Stimulated activated CD4-positive, alpha-beta T cell treated with anti-CD3 and anti-CD28 coated beads, Interleukin-15, amount 100 ng/mL, for 24 hours (primary cell): ENCODE measurements at places on chromosomes 1 and 21.

- DNase-seq, result peak; percentile 44
Measured at GRCh38 chr1:60978421-60979357, 103.7 kb upstream of the NFIA start.

DNA sequence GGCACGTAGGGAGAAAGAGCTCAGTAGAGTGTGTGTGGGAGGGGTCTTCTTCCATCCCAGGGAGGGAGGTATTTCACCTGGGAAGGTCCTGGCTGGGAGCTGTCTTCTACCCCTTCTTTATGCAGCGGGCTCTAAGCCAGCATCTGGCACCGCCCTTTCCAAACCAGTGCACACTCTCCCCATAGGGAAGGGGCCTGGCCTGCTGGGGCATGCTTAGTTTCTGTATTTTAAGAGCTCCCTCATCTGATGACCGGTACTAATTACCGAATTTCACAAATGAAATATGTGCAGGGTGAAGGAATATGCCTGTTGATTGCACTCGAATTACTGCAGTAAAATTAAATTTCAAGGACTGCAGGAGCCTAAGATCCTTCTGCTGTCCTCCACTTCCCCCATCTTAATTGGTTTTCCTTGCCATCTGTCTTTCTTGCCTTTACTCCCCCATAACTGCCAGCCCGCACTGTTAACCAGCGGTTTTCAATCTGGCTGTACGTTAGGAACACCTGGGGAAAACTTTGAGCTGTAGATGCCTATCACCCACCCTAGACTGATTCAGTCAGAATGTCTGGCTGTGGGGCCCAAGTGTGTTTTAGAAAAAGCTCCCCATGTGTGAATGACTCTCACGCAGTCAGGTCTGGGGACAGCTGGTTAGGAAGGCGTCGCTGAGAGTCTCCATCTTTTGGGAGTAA is 20.1 kb downstream of the GALNT2 start:
- DNase-seq, result no peak

DNA sequence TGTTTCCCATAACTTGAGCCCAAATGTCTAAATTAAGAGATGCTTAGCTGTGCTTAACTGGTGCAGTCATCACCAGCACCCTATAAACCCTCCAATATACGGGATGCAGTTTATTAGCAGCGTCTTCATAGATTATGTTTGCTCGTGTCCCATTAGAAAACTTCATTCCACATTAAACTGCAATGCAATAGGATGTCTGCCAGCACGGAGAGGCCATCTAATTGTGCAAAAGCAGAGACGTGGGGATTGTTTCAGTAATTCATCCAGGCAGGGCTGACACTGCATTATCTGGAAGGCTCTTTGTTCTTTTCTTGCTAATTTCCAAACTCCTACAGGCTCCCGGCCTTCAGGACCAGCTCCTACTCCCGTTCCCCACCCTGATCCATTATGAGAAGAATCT is 89.5 kb downstream of the CSMD2 start:
- no peak for DNase-seq

DNA sequence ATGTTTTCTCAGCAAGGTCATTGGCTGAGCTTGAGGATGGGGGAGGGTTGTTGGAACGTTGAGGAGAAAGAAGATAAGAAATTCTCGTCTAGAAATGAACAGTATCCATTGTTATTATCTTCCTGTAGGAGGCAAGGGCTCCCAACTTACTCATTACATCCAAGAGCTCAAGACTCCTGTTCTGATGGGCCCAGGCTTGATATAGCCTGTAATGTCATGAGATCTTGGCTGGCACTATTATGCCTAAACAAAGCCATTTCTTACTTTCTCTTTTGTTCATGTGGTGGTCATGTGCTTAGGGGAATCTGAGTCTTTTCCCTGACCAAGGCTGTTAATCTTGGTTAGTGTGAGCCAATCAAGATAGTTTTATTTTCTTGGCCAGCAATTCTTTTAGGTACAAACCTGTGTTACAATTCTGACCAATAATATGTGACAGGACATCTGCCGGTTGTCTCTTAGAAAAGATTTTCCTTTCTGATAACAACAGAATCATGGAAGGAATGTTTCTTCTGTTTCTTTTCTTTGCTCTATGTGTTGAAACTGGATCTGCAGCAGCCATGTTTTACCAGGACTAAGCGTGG is 15.2 kb upstream of the IGSF3 start:
- no peak for DNase-seq

DNA sequence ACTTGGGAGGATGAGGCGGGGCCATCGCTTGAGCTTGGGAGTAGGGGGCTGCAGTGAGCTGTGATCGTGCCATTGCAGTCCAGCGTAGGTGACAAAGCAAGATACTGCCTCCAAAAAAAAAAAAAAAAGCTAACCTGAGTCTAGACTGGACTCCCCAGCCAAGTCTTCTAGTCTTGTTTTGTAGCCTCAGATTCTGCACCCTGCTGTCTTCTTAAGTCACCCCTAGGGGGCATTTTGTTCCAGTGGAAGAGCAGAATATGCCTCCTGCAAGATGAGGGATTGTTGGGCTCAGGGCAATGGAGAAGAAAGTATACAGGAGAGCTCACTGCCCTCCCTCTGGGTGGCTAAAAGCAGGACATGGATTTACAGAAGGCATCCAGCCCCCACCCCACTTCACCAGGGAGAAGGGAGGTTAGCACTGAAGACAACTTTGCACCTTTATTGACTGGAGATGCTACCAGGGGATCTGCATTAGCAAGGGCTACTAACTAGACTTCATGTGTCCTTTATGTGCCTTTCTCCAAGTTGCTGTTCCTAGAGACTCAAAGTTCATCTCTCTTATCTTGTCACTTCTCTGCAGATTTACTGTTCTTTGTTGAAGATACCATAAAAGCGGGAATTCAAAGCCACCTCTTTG is 15.3 kb upstream of the RNF187 start:
- peak; percentile 20 for DNase-seq

- DNase-seq, result no peak
Measured at GRCh38 chr1:145985502-145986439, 10.6 kb downstream of the TXNIP start.

GRCh38 chr1:185645686-185646085 is 88.5 kb upstream of the HMCN1 start:
- no peak for DNase-seq

DNA sequence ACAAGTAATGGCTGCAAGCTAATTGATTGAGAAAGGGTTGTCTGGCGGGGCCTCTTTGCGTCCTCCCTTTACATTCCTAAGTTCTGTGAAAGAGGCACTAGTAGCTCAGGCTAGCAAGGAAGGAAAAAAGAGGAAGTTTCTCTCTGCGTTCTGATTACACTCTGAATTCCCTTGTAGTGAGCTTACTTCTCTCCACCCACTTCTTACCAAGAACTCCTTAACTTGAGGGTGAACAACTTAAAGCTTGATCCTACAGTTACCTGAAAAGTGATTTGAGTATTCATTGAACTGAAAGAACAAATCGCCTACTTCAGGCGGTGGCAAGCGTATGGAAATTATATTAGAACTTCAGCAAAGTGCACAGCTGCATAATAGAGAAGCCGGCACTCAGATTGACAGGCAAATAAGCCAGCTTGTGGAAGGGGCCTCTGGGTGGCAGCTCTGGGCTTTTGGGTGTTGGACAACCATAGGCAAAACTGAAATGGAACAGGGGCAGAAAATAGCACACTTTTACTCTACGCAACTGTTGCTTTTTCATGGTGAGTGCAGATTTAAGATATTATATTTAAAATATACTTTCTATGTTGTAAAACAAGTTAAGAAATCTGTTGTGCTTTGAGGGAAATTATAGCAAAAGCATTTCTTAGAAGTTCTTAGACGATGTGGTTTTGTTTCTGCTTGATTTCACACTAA is 464.5 kb downstream of the USP25 start:
- peak; percentile 3 for DNase-seq

DNA sequence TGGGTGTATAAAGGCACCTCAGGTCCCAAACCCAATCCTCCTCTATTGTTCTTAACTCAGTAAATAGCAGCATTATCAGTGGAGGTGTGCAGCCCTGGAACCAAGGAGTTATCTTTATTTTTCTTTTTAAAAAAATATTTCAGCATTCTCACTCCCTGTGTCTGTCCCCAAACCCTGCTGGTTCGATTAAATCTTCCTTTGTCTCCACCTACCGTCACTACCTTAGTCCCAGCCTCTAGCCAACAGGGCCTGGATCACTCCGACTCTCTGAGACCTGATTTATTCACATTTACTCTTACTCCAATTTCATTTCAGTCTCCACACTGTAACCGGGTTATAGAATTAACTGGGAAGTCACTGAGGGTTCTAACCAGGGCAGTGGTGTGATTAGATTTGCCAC is 39.1 kb upstream of the FAM89A start:
- DNase-seq, result no peak

DNA sequence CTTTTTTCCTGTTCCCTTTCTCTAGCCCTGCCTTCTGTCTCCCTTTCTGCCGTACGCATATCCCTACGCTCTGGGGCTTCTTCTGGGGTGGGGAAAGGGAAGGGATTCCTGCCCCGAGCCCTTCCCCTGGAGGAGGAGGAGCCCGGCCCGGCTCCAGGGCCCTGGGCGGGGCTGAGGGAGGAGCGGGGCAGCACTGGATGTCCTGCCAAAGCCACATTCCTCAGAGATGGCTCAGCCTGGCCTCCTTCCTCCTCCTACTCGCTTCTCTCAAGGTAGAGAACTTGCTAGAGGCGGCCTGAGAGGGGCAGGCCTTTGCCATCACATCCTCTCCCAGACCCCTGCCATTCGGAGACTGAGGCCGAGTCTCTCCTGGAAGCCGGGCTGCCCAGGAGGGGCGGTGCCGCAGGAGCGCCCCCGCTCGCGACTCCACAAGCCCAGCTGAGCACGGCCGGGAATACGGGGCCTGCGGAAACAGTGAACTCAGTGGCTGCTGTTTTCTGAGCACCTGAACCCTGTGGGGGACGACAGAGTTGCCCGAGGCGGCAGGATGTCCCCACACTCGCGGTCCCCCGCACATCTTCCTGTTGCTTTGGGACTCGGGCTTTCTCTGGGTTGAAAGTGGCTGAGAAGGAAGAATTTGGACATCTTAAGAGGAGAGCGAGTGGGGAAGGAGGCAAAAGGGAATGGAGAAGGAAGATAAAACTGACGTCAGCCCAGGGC is 12.2 kb downstream of the ADAMTSL4 start:
- peak; percentile 83 for DNase-seq

DNA sequence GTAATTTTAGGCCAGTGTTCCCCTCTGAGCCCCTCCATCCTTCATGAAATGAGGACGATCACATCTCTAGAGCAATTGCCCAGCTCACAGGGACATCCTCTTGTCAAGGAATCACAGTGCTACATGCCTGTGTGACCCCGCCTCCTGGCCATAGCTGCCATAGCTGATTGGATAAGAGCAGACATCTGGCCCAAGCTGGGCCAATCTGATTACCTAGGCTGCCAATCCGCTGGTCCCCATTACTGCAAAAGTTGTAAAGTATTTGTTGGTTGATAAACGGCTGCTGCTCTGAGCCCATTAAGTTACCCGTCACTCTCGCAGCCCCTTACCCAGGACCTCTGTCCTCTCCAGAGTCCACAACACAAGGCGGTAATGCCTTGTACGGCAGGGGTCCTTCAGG is 8.3 kb downstream of the NT5C1A start:
- no peak for DNase-seq

- DNase-seq, result no peak
Measured at GRCh38 chr1:67094191-67094590, 40.2 kb upstream of the SLC35D1 start.

- DNase-seq, result peak; percentile 4
Measured at GRCh38 chr1:34929853-34930701, 627 bp upstream of the DLGAP3 start.

- no peak for DNase-seq
Measured at GRCh38 chr1:74857676-74858075, 124.7 kb downstream of the TYW3 start.

DNA sequence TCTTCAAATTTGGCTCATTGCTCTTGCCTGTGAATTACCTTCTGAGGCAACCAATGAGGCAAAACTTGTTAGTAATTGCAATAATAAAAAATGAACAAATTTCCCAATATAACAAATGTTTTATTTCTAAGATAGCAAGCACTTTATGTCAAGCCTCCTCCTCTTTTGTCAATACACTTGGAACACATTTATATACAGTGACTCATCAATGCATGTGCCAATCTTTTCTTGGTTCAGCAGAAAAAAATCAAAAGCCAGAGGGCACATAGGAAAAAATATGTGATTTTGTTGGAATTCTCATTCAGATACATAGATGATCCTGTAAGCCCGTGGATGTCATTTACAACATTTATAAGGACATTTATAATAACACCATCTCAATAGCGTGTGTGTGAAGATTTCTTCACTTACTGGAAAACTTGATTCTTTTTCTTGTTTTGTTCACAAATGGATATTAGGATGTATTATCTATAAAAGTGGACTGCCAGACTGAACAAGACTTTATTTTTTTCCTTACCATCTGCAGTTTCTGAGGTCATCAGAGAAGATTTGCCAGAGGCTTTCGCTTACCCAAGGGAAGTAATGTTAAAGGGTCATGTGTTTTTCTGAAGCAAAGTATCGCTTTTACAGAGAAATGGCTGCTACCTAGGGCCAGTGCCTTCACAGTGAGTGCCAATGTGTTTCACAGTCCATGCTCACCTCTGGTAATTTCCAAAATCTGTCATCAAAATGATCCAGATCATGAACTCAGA is 645.7 kb upstream of the PTBP2 start:
- DNase-seq, result no peak

DNA sequence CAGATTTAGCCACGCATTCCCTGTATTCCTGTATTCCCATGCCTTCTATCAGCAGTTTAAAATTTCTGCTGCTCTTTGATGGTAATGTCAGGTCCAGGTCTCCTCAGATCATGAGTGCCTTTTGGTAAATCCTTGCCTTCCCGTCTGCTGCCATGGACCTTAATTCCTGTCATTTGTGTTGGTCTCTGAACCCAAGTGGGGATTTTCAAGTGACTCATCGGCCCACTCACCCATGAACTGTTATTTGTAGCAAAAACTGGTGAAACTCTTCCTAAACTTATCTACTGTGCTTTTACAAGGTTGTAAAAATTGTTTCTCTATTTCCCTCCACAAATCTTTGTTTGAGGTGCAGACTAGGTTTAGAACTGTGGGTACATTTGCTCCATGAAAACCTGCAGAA is 47.4 kb downstream of the ACTN2 start:
- no peak for DNase-seq

DNA sequence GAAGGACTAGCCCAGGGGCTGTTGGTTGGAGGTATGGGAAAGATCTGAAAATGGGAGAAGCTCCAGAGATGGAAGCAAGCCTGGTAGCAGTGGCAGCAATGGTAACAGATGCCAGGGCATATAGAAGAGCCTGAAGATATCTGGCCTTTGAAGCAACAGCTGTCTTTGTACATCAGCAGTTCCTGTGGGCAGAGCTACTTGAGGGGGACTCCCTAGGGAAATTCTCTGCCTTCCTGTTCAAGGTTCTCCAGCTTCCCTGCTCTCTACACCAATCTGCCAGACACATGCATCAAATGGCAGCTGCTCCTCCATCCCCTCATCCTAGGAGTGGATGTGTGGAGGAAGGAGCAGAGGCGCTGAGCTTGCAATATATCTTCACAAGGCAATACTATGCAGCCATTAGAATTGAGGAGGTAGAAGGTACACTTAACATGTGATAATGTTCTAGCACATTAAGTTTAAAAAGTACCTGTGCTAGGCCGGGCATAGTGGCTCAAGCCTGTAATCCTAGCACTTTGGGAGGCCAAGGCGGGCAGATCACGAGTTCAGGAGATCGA is 2.2 kb downstream of the TMEM35B start:
- no peak for DNase-seq

GRCh38 chr1:164559342-164560051 is 513 bp downstream of the PBX1 start:
- no peak for DNase-seq

- DNase-seq, result no peak
Measured at GRCh38 chr1:78640462-78640861, 9.2 kb upstream of the IFI44 start.
